A549 treated with ZK216348 at 1 μM for 4 hours (cell line): ENCODE measurements at places on chromosomes 6 and 20. TPM values are rescaled to one million over a fixed set of nuclear protein-coding genes. Genes with fewer than 3 reads are reported as not detected.

HLA-DPA1 gene
- 0.05 TPM in 1 of 5 replicates, not detected in the others for total RNA-seq

MLN gene
- total RNA-seq, result not detected in 5 replicates

BYSL gene
- total RNA-seq, result 28.0 to 48.2 TPM (median 41.2 TPM) in 5 replicates

SNAI1 gene
- 7.7 to 15.0 TPM (median 12.8 TPM) in 5 replicates for total RNA-seq

VGLL2 gene
- not detected in 5 replicates for total RNA-seq

SEMG1 gene
- not detected in 5 replicates for total RNA-seq

NT5E gene
- 23.6 to 41.5 TPM (median 34.0 TPM) in 5 replicates for total RNA-seq

FLRT3 gene
- total RNA-seq, result 1.6 to 2.2 TPM (median 1.8 TPM) in 5 replicates

CNKSR3 gene
- total RNA-seq, result 4.7 to 6.4 TPM (median 5.5 TPM) in 5 replicates
